ENCODE measurements at places on chromosomes 13 and 19.
A peak's percentile ranks its signal among the peaks of the same experiment; 100 is the strongest.

DNA sequence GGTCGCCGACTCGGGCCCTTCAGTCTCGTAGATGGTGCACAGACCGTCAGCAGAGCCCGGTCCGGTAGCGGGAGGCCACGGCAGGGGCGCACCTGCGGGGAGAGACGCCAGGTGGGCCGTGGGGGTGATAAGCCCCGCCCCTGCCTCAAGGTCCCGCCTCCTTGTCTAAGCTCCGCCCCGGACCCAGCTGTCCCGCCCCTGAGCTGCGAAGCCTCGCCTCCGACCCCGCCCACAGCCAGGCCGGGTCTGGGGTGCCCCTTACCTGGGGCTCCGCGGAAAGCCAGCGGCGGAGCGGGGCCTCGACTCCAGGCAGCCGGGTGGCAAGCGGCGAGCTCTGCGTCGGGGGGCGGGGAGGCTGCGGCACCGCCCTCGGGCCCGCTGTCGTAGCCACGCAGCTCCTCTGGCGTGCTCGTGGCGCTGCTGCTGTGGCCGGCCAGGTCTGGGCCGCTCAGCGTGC is 4.7 kb downstream of the PRR36 start:
- DNase-seq = peak; percentile 65

DNA sequence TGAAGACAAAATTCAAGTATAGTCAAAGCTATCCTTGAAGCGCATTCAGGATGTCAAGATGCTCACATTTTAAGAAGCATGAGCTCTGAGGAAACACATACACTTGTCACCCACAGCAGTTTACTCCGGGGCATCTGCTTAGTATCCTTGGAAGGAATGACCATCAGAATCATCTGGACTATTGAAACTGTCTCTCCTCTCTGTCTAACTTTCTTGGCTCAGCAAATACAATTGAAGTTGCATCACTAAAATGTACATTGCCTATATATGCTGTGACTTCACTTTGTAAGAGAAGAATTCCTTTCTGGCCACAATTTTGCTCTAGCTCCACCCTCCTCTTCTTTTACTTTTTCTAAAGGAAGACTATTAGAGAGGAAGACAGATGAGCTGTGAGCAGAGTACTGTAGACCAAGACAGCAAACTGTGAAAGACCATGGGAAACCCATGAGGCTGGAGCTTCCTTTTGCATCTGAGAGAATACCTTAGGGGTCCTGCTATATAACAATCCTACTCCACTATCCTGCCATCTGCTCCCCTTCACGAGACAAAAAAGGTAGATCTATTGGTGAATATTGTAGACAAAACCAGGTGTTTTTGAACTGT is 906.3 kb downstream of the PCDH9 start:
- no peak for DNase-seq

- peak; percentile 66 for DNase-seq
These were observed 58.0 kb upstream of the CYSLTR2 start for GRCh38 chr13:48595431-48596429.

DNA sequence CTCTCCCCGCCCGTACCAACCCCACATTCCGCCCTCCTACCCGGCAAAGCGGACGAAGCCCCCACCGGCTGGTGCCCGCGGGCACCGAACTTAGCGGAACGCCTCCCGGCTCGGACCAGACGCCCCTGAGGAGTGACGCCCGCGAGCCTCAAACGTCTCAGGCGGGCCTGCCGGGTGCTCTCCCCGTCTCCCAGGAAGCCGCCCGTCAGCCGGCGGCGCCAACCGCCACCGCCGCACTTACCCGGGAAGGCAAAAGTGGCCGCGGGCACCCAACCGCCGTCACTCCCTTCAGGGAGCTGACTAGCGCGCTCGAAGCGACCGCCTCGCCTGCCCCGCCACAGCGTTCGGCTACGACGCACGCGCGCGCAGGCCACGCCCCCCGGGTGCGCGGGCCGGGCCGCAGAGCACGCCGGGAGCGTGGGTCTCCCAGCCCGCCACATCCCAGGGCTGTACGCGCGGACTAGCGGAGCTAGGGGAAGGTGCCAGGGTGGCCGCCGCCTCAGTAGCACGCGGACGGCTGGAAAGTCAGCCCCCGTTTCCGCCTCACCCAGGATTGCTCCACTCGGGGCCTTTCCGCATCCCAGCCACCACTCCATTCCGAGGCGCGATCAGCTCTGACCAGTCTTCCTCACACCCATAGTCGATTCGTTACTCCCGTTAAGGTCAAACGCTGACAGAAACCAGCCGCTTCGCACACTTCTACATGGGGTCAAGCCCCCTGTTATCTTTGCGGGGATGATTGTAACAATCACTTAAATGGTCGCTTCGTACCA is at the start of gene TEX30:
TSS of gene TEX30 (minus strand) at position 346 of the 773 bp plus-strand sequence. CDS start 3,760 bp downstream, outside the sequence.
- DNase-seq = peak; percentile 91

DNA sequence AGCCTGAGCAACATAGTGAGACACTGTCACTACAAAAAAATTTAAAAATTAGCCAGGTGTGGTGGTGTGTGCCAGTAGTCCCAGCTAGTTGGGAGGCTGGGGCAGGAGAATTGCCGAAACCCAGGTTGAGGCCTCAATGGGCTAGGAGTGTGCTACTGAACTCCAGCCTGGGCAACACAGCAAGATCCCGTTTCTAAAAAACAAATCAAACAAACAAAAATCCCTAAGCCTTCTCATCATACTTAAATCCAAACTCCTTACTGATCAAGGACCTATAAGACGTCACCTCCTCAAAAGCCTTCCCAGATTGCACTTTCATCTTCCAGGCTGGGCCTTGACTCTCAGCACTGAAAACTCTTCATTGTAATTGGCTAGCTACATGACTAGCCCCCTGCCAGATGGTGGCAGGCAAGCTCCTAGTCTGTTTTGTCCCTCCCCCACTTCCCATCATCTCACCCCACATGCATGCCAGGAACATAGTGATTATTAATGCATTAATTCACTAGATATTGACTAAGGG is 17.5 kb upstream of the NANOS3 start:
- DNase-seq = no peak

- DNase-seq = no peak
These were observed 212.2 kb upstream of the HTR2A start for GRCh38 chr13:47109028-47109427.

DNA sequence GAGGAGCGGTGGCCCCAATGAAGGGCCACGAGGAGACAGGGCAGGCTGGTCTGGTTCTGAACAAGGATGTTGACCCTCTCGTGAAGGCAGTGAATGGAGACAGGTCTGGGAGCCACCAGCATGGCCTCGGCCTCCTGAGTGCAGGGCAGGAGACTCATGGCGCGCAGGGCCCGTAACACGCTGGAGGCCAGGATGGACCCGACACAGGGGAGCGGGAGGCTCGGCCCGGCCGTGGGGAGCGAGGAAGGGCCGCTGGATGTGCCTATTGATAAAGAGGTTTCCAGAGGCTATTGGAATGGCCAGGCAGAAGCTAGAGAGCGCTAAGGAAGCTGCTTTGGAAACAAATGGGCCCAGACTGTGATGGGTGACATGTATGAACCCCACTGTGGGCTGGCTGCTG is 132.5 kb downstream of the STK24 start:
- no peak for DNase-seq

DNA sequence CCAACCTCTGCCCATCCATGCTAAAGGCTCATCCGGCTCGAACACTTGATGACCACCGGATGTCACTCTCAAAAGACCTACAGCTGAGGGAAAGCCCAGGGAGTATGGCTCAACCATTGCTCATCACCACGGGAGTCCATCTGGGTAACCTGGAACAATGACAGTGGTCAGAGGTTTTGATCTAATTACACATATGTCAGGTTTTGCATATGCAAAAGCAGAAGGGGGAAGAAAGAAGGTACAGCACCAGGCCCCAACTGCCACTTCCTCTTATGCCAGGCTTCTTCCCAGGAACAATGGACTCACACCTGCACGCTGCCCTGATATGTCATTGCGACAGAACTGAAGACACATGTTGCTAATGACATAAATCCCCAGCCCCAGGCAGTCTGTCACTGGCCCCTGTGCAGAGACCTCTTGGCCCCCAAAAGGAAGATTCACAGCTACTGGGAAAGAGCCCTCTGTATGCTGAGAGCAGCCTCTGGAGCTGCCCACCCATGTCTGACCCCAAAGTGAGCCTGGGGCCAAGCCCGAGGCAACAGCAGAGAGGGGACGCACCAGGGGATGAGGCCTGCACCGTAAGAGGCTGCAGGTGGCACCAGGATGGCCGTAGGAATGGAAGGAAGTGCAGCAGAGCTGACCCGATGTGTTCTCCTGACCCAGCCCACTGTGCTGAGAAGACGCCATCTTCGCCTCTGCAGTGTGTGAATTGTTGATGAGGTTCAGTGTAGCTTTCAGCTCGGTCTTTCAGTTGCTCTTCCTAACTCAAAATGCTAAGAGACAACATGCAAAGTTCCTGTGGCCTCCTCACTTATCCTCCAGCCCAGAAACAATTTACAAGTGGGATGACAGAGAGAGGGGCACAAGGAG is 26.3 kb downstream of the EPS15L1 start:
- no peak for DNase-seq

GRCh38 chr13:78198821-78199220 is 280.2 kb upstream of the EDNRB start:
- no peak for DNase-seq

DNA sequence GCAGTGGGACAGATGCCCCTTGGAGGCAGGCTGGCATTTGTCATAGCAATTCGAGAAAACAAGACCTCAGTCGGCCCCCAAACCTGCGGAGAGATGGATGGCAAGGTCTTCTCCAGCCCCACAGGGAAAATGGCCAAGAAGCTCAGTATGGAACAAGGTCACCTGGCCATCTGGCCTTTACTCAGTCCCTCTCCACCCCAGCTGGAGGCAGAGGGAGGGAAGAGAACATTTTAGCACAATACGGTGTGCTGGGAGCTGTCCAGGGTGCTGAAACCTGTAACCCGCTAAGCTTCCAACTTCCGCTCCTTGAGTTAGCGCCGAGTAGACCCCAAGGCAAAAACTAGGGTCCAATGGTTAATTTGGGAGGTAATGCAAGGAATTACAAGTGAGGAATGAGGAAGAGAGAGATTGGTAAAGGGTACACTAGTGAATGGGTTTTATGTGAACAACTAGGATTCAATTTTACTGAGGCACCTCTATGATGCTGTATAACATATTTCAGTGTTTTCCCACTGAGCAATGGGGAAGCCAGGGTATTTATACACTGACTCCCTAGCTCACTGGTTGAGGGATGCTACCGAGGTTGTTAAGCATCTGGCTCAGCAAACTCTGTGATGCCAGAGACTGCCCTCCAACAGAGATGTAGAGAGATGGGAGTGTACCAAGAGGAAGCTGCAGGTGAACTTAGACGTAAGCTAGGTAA is 64.3 kb downstream of the CACNA1A start:
- DNase-seq = no peak

DNA sequence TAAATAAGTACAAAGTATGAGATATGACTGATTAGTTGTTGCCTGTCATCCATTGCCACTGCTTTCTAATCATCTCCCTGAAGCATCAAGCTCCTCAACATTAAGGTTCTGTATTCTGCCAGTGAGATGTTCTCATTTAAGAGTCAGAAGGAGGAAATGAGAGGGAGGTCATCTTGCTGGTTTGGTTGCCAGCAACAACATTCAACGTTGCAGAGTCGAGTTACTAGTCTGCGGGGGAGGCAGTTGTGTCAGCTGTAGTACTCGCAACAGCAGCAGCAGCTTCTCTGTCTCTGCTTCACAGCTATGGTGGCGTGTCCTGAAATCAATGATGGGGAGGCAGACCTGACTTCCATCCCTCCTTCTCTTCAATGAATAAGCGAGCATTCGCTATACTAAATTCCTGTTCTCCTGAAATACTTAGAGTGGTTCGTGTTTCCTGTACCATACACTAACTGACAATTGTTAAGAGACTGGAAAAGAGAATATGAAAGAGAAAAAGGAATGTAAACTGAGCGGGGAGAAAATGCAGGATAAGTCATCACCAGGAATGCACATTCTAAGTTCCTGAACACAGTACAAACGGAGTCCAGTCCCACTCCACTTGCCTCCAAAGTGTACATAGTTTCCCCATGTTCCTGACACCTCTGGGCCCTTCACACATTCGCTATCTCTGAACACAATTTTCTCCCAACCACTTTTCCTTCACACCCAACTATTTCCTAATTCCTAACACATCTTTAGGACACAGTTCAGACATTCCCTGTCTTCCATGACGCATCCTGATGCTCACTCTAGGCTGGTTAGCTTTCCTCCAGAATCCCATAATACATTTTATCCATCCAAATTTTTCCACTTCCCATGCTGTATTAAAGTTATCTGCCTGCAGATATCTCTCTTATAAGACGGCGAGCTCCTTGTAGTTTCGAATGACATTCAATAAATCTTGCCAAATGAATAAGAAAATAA is 263.0 kb downstream of the KLF12 start:
- DNase-seq = no peak

DNA sequence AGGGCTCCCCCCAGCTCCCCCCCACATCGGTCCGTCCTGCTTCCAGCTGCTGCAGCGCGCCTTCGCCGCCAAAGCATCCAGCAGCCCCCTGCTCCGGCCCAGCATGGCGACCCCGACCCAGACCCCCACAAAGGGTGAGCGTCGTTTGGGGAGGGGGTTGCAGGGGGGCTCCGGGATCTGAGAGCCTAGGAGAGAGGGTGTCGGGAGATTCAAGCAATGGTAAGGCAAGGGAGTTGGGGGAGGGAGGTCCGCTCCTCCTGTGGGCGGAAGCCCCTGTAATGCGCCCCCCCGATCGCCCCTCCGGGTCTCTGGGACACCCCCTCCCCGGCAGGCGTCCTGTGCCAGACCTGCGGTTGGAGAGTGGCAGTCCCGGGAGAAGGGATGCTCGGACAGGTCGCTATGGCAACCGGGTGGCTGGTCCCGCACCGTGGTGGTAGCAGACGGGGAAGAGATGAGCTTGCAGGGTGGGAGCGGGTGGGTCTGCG is at the start of gene FXYD7:
TSS of gene FXYD7 (plus strand) at position 25 of the 485 bp plus-strand sequence. CDS start at position 104, 79 bp downstream.
- DNase-seq = no peak

- DNase-seq = no peak
These were observed 5.9 kb downstream of the ZFR2 start for GRCh38 chr19:3862826-3863500.

- no peak for DNase-seq
These were observed 414.1 kb downstream of the FGF9 start for GRCh38 chr13:22085001-22085400.

GRCh38 chr13:21095311-21095710 is 33.9 kb upstream of the LATS2 start:
- no peak for DNase-seq

DNA sequence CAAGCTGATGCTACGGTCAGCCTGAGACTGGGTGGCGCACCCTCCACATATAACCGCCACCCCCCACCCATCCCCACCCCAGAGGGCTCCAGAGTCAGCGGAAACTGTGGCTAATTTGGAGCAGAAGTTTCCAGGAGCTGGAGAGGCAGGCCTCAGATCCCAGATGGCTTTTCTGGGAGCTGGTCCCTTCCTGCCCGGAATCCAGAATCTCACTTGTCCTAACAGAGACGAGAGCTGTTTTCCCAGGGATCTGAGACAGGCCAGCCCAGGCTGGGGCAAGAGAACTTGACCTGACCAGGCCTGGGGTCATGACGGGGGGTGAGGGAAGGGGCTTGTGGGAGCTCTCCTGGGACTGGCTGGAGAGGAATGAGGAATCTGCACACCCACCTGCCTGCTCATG is 6.5 kb downstream of the EPHX3 start:
- DNase-seq = no peak

All from Right ventricle myocardium superior (tissue), 1 donor.